ENCODE measurements at places on chromosomes 7 and 10.
A peak's percentile ranks its signal among the peaks of the same experiment; 100 is the strongest.

DNA sequence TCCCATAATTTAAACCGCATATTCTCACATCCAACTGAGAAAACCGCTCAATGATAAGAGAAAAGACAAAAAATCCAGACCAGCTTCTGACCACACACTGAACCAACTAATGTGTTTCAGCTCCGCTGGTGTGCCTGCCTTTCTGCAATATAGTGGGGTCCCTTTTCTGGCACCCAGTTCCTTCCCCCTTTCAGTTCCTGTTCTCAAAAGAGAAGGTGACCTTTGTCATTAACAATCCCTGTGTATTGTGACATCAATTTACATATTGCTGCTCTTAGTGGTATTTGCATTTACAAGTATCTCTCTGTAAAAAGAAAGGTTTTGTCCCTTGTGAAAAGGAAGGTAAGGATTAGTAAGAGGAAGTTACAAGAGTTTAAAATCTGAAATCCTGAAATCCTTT, 1.4 kb downstream of the PPP1R17 start:
- DNase-seq, result no peak

DNA sequence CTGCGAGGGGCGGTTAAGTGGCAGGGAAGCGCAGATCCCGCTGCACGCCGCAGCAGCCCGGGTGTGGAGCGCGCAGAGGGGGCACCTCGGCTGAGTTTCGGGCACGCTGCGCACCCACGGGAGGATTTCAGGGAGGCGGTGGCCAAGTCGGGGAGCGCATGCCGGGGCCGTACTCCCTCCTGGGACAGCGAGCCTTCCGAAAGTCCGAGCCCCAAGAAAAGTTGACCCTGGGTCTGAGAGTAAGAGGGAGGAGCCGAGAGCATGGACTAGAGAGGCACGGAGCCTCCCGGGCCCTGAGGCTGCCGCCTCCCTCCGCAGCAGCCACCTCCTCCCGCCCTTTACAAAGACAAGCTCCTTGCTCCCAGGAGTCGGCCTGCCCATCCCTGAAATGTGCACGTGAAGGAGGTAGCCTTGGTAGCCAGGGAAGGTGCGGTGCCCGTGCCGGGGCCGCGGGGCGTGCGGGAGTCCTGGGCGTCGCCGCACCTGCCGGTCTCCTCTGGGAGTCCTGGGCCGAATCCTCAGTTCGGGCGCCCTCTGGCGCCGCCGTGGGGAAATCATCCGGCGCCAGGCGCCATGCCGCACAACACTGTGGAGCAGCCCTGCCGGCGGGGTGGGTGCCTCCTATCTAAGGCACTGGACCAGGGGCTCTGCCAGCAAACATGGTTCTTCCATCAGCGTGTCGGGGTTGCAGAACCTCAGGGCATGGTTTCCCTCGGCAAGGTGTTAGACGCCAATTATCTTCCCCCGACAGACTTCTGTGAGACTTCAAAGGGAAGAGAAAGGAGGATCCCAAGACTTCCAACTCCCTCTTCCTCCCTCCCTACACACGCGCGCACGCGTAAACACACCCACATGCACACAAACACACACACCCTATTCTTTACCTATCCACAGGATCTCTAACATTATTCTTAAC, 104.0 kb downstream of the TRIL start:
- DNase-seq, result peak; percentile 79

GRCh38 chr10:17175551-17175950, 25.9 kb downstream of the TRDMT1 start:
- DNase-seq, result no peak

- DNase-seq, result no peak
Observed at GRCh38 chr7:148204639-148205304, 385.8 kb upstream of the C7orf33 start.

- no peak for DNase-seq
Observed at GRCh38 chr7:114864278-114864677, 57.6 kb upstream of the MDFIC start.

DNA sequence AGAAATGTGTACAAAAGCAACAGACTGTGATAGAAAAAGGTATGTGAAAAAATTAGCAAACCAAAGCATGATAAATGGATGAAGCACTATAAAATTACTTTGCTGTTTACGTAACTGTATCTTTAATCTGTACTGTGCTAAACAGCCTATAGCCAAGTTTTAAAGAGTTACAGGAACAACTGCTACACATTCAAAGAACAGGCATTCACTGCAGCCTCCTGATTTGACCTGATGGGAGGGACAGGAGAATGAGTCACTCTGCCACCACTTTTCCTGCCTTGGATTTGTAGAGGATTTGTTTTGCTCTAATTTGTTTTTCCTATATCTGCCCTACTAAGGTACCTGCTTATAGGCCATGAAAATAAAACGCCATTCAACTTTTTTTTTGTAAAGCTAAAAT, 116.1 kb downstream of the FANK1 start:
- DNase-seq, result no peak

- no peak for DNase-seq
Observed at GRCh38 chr10:124081547-124082140, 11.8 kb downstream of the CHST15 start.

DNA sequence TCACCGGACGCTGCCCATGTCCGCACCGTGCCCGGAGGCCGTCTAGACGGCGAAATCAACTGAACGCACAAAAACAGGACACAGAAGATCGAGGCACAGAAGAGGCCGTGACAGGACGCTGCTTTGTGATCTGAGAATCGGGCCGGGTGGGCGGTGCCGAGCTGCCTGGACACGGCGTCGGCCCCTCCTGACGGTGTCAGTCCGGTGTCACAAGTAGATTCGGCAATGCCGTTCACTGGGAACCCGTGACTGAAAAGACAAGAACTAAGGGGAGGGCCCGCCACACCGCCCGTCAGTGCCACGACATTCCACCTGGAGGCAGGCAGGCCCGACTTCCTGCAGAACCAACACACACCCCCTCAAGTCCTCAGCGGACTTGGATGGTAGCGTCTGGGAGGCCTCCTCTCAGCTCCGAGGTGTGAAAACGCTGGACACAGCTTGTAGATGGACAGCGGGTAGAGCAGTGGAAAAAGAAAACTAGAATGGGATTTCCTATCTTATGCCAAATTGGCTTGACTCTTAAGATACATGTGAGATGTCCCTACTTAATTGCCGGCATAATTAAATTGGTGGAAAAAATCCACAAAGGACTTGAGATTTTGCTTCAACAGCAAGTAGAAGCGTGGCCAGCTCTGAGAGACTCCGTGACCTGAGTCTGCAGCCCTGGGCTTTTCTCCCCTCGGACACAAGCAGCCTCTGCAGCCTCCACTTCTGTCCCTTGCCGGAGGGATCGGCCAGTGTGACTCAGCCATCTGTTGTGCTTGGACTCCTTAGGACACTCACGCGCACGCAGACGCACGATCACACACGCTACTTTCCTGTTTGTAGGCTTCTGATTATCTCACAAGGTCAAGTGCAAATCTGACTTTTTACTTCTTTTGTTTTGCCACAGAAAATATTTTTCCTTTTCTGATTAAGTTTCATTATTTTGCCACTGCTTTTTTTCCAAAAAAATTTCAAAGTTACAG, 269.0 kb downstream of the DIP2C start:
- no peak for DNase-seq

- no peak for DNase-seq
Observed at GRCh38 chr7:106535234-106535932, 125.6 kb downstream of the CCDC71L start.

DNA sequence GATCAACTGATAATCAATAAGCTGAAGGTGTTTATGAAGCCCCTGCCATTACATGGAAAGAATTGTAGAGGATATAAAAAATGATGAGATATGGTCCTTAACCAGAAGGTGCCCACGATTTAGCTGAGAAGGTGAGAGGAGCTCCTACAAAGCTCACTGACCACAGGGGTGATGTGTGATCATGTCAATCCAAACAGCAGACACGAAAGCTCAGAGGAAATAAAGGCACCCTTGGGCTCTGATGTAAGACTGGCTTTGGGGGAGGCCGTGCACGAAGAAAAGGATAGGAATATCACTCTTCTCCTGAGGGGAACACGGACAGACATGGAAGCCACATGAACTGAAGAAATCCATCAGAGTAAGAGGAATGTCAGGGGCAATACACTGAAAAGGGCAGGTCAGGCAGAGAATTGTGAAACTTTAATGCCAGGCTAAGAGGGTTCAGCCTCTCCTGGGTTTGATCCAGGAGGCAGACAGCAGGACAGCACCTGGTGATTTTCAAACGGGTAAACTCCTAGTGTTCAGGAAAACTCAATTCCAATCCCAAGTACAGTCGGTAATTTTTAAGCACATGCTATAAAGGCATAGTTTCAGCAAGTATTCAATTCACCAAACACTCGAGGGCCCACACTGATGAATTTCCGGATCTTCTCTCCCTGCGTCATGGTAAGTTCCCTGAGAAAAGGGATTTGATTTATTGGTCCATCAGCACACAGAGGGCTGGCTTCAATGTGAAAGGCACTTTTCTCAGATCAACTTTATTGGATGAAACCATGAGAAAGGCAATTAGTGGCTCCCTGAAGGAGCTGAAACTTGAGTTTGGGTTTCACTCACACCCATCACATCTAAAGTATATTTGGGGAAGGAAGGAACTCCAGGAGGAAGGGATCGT, 163.8 kb downstream of the PRPF18 start:
- no peak for DNase-seq

GRCh38 chr10:63712717-63713115, 191.5 kb downstream of the REEP3 start:
- no peak for DNase-seq

GRCh38 chr10:91038971-91039370, 118.1 kb upstream of the ANKRD1 start:
- no peak for DNase-seq

DNA sequence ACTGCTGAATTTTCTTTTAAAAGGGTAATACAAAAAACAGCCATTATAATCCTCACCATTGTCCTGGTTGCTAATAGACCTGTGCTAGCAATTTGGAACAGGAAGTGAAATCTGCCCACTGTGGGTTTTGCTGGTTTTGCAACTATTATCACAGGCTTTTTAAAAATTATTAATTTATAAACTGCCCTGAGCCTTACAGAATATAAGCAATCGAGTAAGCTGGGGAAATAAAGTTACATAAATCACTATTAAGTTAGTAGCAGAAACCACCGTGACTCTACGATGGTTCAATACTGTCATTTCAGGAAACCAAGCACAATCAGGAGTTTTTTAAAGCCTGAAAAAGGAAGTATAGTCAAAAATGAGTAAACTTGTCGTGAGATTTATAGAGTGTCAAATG, 62.3 kb downstream of the TMEM26 start:
- no peak for DNase-seq

GRCh38 chr7:134907639-134908038, 78.7 kb upstream of the AGBL3 start:
- DNase-seq, result no peak

GRCh38 chr10:113069595-113069994, 119.5 kb downstream of the TCF7L2 start:
- no peak for DNase-seq

GRCh38 chr10:101967119-101967518, 88.9 kb downstream of the ARMH3 start:
- DNase-seq, result no peak

- no peak for DNase-seq
Observed at GRCh38 chr7:2522780-2523433, 3.3 kb downstream of the LFNG start.

DNA sequence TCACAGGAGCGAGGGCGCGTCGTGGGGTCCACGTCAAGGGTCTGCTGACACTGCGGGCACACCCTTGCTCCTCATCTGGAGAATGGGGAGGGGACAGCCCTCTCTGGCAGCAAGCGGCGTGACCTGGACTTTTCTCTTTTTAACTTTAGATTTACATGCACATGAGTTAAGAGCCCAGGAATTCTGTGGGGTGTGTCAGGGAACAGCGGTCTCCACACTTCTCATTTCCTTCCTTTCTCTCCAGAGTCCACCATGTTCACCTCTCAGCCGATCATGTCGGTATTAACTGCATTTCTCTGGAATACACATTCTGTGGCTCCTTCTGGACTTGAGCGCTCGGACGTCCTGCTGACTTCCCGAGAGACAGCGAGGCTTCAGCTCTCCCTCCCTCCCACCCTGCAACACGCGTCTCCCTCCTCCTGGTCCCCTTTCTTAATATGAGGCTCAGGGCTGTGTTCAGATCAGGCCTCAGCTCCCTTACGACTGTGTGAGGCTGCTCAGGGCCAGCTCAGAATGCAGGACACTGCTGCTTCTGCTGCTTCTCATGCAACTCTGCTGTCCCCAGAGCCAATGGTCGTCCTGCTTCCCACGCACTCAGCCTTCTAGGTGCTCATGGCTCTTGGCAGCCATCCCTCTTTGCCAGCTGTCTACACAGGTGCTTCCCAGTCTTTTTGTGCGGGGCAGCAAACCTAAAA, 261.3 kb downstream of the ELFN1 start:
- no peak for DNase-seq

GRCh38 chr7:94154858-94155257, 150.7 kb upstream of the BET1 start:
- DNase-seq, result no peak

DNA sequence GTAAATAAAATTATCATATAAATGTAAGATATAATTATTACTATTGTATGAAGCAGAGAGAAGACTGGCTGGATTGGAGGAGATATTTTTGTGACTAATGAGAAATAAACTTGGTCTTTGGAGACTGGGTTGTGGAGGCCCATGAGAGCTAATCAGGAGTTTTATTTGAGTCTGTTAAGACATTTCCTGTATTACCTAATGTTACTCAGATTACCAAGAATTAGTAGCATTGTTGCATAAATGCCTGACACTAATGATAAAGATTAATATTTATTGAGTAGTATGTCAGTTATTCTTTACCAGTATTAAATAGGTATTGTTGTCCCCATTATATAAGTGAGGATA, 7.1 kb downstream of the CCDC126 start:
- no peak for DNase-seq

DNA sequence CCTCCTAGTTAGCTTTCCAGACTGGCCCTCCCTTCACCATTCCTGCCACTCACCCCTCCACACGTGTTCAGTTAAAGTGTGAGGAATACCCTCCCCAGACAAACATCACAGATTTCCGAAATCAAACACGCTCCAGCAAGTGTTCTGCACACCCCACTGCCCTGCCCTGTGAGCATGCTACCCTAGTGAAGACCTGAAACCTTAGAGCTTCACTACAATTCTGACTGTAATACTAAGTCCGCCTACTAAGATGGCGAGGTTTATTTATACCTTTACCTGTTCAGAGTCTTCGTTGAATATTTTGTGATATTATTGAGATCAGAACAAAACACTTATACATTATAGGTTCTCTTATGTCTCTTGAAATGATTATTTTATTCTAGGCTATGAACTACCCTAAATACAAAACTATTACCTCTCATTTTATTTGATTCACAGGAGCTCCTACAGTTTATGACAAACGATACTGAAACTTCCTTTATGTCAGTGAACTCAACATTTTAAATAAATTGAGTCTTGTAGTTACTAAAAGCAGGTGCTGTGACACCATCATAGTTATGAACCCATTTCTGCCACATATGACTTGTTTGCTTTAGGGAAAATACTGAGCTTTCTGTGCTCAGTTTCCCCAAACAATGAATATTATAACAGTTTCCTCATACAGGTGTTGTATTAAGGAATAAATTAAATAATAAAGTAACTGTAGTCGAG, 8.6 kb downstream of the SCIN start:
- DNase-seq, result no peak

DNA sequence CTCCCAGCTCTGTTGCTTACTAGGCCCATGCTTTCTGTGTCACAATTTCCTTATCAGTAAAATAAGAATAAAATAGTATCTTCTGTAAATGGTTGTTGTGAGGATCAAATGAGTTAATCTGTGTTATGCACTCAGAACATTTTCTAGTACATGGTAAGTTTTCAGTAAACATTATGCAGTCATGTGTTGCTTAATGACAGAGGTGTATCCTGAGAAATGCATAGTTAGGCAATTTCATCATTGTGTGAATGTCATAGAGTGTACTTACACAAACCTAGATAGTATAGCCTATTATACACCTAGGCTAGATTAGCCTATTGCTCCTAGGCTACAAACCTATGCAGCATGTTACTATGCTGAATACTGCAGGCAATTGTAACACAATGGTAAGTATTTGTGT, 4.4 kb downstream of the PTTG1IP2 start:
- DNase-seq, result no peak

All from activated B cell treated with CpG ODN at 0.5 μM for 24 hours (primary cell).